ENCODE measurements at places on chromosomes 7 and 10.
A peak's percentile ranks its signal among the peaks of the same experiment; 100 is the strongest.

GRCh38 chr10:72736176-72736827, 44.4 kb downstream of the MCU start:
- DNase-seq = peak; percentile 94

GRCh38 chr10:11721806-11722205, 20.4 kb upstream of the ECHDC3 start:
- no peak for DNase-seq

- DNase-seq = peak; percentile 47
Observed at GRCh38 chr7:112937651-112938415, 147.6 kb upstream of the TMEM168 start.

DNA sequence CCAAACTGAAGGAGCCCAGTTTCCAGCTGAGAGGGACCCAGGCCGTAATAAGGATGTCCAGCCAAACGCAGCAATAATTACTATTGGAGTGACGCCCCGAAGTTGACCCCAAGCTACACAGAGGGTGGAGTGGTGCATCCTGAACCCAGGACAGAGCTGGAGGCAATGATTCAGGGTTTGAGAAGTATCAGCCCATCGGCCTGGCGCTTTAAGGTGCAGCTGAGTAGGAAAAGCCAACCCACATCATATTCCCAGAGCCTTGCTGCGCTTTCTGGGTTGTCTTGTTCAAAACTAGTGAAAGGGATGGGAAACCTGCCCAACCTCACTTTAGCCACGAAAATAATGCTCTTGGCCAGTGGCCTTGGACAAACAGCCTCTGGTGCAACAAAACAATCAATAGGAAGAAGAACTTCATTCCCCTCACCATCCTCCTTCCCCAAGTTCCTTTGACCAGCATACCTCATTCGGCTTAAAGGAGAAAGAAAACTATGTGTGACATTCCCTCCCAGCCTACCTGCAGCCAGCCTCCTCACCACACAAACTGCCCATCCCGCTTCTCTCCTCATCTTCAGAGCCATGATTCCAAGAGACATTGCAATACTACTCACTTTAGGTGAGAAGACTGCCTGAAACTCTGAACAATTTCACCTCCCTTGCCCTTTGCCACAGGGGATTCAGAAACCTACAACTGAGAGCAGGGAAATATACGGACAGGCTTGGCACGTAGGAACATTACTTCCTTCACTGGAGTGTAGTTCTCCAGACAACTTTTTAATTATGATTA, 217.2 kb upstream of the MKLN1 start:
- DNase-seq = peak; percentile 49

DNA sequence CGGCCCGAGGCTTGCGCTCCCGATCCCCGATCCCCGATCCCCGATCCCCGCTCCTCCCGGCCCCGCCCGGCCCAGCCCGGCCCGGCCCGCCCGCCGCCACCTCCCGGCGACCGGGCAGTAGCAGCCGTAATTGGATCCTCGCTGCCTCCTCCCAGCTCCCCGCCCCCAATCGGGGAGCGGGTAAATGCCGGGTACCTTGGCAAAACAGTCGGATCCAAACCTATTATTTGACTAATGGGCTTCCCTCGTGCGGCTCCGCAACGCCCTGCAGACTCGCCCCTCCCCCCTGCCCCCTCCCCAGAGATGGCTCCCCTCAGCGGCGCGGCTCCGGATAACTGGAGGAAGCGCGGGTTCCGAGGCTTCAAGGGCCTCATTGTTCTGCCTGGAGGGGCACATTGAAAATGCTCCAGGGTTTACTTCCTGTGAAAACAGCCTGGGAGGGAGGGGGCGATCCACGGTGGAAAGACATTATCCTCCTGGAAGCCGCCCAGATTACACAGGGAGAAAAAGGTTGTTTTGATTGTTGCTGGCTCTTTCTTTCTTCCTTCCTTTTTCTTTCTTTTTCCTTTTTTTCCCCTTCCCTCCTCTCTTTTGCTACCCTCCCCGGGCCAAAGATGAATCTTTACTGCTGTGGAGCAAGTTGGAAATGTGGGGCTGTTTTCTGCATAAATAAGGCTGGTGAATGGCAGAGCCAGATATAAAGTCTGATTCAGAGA, 94.7 kb upstream of the ZMIZ1 start:
- DNase-seq = no peak
